ENCODE measurements at places on chromosomes 11 and 22.

DNA sequence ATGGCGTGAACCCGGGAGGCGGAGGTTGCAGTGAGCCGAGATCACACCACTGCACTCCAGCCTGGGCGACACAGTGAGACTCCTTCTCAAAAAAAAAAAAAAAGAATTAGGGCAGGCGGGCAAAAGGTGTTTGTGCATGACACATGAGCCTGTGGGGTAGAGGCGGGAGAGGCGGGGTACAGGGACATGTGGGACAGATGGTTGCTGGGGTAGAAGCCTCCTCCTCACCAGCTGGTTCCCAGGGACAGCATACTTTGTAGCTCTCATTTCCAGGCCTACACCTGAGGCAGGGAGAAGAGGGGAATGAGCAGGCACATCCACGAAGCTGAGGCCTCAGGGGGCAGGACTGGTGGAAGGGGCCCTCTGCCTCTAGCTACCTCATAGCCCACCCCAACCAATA lies 23.7 kb downstream of the YWHAH start:
- DNase-seq: no peak

GRCh38 chr22:20552443-20553401 lies 45.3 kb downstream of the MED15 start:
- DNase-seq: peak; percentile 84

- no peak for DNase-seq
These were observed 160.3 kb downstream of the DBX1 start for GRCh38 chr11:20000022-20000350.

DNA sequence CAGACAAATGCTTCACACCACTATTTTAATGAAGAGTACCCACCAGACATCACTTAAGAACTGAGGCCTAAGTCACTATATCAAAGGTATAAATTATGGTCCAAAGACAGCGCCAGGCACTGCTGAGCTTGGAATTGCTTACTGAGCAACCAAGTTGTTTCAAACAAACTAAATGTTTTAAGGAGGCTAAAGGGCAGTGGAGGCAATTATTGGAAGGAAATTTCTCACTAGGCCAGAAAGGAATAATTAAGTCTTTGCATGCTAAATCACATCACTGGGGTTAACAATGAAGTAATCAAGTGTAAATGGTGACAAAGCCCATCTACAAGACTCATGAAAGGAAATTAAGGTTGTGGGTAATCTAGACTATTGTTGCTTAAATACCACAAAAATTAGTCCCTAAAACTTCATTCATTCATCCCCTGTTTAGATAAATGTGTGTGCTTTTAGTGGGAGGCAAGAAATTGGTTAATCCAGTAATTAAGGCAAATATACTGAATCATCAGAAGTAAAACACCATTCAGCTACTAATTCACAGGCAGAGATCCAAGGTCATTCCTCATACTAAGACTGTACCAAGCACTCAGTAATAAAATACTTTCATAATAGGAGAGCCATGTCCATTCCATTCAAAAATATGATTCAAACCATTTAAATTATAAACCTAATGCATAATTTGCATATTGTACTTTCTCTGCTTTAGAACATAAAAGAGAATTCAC lies 21.2 kb downstream of the LGR4 start:
- DNase-seq: peak; percentile 64

DNA sequence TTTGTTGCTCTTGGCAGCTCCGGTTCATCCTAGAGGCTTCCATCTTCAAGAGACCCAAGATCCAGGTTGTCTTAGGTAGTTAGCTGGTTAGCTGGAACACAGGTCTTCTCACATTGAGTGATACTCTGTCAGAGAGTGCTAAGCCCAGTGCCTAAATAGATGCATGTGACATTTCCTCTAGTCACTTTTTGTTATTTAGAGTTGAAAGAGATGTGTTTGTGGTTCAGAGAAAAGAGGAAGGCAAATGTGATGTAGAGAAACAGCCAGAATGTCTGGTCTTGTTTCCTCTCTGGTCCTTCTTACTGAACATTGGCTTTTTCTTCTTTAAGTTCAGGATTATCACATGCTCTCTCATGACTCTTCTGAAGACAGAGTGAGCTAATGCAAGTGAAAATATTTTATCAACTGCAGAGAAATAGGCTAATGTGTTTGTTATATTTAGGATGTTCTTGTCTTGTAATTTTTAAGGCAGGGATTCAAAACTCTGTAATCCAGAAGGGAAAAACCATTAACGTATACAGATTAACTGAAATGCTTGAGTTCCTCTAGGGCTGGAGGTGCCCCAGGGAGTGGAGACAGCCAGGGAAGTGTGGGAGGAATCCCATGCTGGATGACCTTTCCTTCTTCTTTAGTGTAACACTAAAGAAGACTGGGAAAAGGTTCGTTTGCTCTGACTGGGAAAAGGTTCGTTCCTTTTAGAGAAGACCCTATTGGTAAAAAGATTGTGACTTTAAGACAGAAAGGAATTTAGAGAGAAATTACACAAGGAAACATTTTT lies 75.4 kb downstream of the SWAP70 start:
- DNase-seq: no peak

- no peak for DNase-seq
These were observed 1.1 kb upstream of the ATP6V1E1 start for GRCh38 chr22:17629641-17630040.

- no peak for DNase-seq
These were observed 16.2 kb upstream of the TRMU start for GRCh38 chr22:46319319-46319718.

GRCh38 chr11:114044042-114044871 lies 15.3 kb upstream of the ZBTB16 start:
- no peak for DNase-seq

GRCh38 chr11:132886335-132886734 lies 646.0 kb downstream of the OPCML start:
- DNase-seq: peak; percentile 54

- DNase-seq: no peak
These were observed 41.7 kb downstream of the KCNJ4 start for GRCh38 chr22:38413085-38414008.

DNA sequence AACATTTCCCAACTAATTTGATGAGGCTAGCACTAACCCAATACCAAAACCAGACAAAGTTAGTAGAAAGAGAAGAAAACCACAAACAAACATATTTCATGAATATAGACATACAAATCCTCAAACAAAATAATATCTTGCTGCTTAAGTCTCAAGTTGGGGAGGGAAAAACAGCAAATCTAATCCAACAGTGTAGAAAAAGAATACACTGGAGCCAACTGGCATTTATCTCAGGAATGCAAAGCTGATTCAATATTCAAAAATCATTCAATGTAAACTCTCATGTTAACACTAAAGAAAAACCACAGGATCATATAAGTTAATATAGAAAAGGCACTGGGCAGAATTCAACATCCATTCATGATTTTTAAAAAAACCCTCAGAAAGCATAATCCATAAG lies 18.2 kb downstream of the GNB1L start:
- no peak for DNase-seq

DNA sequence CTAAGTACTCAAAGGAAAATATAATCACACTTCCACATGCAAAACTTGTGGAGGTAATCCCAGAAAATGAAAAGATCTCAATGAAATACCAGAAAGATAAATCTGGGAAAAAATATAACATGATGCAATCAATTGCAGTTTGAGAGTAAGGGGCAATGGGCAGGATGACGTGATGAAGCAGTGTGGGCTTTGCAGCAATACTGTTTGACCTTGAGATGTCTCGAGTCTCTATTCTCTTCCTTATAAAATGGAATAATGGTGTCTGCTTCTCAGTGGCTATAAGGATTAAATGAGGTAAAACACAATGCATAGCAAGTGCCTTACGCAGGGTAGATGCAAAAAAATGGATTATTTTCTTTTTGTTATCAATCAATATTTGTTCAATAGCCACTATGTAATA lies 447.5 kb downstream of the BUD13 start:
- no peak for DNase-seq

- DNase-seq: peak; percentile 93
These were observed 81.0 kb downstream of the CCDC34 start for GRCh38 chr11:27281740-27282590.

DNA sequence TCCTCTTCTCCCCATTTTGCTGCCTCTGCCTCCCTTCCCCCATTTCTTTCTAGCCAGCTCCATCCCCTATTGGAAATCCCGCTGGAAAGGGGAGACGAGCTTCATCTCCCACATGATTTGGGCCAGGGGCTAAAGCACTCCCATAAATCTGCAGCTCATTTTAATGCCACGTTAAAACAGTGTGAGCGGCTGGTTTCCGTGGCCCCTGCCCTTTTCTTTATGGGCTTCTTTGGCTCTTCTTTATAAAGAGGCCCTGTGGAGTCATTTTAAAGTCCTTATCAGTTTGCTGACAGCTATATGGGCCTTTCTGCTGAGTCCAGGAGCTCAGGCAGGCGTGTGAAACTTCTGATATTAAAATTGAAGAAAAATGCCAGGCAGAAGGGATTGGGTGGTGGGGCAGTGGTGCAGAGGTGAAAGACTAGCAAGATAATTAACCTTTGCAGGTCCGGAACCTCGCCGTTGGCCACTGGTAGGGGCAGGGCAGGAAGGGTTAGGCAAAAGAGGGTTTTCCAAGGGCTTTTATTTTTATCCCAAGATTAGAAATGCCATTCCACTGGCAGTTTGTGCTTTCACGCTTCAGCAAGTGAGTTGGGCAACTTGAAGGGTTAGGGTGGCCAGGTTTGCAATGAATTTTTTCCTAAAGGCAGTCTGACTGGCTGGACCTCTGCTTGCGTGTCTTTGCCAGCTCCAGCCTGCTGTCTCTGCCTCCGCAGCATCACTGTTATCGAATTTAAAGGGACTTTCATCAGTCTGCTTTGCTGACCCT lies 44.3 kb downstream of the EXT2 start:
- DNase-seq: no peak

GRCh38 chr11:35621620-35622019 lies 3.4 kb downstream of the FJX1 start:
- no peak for DNase-seq

GRCh38 chr11:2271077-2271326 lies 614 bp upstream of the ASCL2 start:
- no peak for DNase-seq

DNA sequence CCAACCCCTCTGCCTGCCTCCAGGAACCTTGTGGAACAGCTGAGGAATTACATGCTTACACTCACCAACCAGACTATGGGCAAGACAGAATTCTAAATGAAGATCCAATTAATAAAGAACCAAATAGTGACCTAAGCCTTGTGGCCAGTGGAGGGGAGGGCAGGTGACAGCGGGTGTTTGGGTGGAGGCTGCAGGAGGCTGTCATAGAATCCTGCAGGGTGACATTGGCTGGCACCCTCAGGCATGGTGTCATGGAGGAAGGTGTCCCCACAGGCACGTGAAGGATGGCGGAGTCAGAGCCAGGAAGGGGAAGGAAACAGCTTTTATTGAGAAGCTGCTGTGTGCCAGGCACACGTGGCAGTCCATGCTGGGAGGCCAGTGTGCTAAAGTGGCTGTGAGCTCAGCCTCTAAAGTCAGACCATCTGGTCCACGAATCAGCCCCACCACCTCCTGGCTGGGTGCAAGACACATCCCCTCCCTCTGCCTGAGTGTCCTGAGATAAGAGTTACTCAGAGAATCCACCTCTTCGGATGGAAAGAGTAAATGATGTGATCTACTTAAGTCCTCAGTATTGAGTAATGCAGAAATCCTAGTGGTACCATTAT lies 8.7 kb downstream of the MYO18B start:
- peak; percentile 8 for DNase-seq

DNA sequence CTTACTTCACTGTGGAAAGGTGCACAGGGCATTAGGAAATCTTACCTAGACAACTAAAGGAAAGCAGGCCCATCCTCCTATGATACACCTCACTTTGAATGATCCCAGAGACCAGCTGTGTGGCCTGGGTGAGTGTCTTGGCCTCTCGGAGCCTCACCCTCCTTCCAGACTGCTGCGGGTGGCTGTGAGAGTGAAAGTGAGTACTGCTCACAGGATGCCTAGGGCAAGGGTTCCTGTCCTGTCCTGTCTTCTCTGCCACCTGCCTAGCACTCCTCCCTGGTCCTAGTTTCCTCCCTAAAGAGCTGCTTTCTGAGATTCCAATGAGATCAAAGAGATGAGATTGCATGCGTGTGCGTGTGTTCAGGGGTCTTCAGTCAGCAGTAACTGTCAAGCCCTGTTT lies 19.5 kb upstream of the ADORA2A start:
- DNase-seq: no peak

DNA sequence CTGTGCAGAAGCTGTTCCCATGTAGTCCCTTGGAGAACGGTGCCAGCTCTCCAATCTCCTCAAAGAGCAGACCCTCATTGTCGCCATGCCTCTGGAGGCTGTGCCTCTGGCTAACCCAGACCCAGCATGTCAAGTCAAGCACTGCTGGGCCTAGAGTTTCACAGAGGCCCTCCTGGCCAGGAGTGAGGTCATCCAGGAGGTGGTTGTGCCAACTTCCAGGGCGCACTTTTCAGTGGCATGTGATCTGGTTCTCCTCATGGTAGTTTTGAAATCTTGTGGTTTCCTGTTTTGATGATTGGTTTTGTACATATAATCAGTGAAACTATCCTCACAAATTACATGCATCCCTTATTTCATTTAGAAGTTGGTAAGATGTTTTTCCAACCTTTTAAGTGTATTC lies 78.9 kb downstream of the PPFIBP2 start:
- DNase-seq: peak; percentile 87

GRCh38 chr11:46348566-46349401 lies 1.5 kb downstream of the DGKZ start:
- DNase-seq: no peak

- DNase-seq: no peak
These were observed 313.3 kb downstream of the NTM start for GRCh38 chr11:131683666-131684065.

GRCh38 chr11:1864831-1865665 lies 12.2 kb downstream of the LSP1 start:
- DNase-seq: no peak

GRCh38 chr11:115202074-115202473 lies 302.1 kb downstream of the CADM1 start:
- DNase-seq: no peak

DNA sequence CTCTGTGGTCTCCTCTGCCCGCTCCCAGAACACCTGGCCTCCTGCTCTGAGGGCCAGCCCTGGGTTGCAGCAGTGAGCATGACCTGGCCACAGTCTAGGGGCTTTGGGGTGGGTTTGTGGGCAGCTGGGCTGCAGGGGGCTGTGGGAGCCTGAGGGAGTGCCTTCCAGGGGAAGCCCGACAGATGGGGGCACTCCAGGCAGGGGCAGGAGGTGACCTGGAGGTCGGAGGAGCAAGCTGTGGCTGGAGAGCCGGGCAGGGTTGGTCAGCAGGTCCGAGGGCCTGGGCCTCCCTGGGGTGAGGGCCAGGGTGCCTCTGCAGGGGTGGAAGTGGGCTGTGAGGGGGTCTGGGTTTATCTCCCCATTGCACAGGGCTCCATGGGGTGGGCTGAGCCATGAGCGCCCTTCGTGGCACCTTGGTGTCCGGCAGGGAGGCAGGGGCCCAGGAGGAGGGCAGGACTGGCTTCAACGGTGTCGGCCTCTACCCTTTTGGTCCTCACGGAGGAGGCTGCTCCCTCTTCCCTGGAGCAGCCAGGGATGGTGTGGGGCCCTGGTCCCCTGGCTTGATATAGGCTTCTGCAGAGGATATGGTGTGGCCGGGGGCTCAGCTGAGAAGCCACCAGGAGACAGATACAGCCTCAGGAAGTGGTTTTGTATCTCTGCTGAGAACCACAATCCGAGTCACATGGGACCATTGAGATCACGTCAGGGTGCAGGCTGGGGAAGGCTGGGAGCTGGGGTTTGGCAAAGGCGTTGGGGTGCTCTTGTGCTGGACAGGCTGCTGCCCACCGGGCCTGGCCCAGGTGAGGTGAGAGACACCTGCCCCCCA lies 22.3 kb downstream of the KCNQ1 start:
- DNase-seq: no peak

All from AG10803 (cell line).